ENCODE measurements at places on chromosomes 7 and 10.
A peak's percentile ranks its signal among the peaks of the same experiment; 100 is the strongest.

- no peak for DNase-seq
Observed at GRCh38 chr10:78475437-78475836, 441.8 kb downstream of the RPS24 start.

GRCh38 chr10:77308084-77308732 lies 329.4 kb downstream of the KCNMA1 start:
- no peak for DNase-seq

DNA sequence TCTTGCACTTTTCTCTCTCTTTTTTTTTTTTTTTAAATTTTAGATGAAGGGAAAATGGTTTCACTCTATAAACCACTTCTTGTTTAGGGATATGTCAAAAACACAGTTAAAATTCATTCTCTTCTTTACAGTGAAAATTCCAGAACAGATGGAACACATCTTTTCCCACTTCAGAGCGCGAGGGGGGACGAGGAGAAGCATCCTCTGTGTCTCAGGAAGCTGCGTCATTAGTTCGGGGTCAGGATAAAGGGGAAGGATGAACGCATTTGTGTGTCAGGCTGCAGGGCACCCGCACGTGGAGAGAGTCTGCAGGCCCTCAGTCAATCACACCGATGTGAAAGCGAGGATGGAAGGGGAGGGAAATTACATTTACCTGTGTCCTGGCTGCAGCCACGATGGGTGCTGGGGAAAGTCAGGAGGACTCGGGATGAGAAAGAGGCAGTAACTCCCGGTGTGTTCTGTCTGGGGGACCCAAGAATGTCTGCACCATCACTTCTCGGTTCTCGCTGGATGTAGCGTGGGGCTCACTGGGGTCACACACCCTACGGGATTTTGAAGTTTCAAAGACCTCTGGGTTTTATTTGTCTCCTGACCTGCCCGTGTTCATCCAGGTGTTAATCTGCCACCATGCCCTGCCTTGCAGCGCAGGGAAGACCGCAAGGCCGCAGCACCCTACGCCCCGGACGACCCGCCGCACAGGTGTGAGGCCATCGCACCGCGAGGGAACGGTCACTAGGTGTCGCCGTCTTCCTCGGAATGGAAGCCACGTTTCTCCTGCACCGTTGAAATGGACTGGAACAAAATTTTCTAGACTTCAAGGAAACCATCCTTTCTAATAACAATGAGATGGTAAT lies 66.7 kb upstream of the PITRM1 start:
- peak; percentile 70 for DNase-seq

DNA sequence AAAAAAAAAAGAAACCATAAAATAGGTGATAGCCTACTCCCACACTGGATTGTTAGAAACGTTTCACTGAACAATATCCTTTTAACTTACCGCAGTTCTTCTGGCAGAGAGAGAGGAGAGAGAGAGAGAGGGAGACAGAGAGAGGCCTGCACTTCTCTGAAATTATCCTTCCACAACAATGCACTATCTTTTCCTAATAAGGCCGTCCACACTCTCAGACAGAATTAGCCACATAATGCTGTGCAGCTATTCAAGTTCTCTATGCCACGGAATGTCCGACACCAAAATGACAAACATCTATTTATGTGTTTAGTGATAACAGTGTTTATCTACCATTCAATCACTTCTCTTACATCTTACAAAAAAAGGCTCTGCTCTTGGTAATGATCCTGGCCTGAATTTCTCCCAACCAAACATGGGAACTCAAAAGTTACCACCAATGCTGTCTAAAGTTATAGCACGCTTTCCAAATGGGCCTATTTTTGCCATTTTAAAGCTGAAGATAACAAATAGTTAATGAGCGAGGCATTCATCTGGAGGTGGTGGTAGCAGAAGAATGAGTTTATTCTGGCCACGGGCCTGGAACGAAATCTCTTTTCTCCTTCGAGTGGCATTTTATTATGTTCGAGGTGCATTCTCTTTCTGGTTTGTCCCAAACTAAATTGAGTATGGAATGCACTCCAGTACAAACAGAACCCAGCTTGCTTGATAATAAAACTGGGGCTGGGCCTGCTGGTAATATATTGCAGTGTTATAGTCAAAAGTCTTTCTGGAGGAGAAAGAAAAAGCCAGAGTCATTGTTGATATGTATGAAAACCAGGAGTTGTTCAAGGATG lies 160.2 kb upstream of the SVIL start:
- peak; percentile 54 for DNase-seq

DNA sequence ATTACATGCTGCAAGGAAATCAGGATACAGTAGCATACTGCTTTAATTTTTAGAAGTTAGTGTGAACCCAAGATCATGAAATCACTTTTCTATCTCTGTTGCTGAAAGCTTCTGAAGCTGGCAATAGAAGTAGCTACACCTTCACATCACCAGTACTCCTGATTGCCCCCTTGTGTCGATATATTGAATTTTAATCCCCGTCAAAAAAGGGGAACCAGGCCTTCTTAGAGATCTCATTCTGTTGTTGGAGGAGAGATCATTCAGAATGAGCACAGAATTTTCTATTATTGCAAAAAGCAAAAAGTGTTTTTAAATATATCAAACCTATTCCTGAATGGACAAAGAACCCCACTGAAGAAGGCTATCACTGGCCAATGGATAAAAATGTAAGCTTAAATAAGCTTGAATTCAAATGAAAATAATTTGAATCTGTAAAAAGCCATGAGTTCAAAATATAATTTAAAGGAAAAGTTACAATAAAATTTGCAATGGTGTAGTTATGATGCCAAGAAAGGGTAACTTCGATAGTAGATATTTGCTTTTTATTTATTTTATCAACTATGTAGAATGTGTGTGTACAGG lies 39.7 kb upstream of the TEX47 start:
- DNase-seq, result peak; percentile 19

- no peak for DNase-seq
Observed at GRCh38 chr7:77242068-77242467, 42.4 kb upstream of the FGL2 start.

GRCh38 chr7:11213266-11213665 lies 239.6 kb downstream of the PHF14 start:
- peak; percentile 15 for DNase-seq

DNA sequence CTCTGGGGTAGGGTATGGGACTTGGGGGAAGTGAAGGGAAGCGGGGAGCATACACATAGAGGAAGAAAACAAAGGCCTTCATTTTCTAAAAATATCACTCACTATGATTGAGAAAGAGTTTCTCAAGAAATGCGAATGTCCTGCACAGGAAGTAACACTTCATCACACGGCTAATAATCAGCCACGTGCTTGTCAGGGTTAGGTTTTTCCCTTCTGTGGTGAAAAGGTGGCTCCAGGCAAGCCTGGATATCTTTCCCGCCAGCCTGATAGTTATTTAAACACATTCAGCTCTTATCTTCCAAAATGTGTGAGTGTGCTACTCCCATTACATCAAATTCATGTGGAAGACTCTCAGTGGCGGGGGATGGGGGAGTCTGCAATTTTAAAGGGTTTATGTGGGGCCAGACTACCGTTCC lies 166.4 kb upstream of the ADO start:
- peak; percentile 3 for DNase-seq

DNA sequence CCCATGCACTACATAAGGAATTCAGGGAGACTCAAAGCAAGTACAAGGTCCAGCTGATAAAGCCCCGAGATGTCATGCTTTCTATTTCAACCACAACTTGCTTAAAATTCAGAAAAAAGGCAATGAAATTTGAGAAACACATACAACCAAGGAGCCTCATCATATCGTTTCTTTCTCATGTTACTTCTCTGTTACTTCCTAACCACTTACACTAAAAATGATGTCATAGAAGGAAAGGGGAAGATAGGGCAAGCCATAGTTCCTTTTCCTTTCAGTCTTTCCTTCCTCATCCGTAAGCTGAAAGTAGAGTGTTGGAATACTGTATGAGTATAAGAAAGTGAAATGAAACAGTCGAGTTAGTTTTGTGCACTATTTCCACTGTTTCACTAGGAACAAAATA lies 27.9 kb upstream of the CDK14 start:
- peak; percentile 30 for DNase-seq

- peak; percentile 83 for DNase-seq
Observed at GRCh38 chr10:18044976-18045720, 93.4 kb downstream of the SLC39A12 start.

GRCh38 chr10:14612873-14613587 lies 161.7 kb downstream of the FAM107B start:
- no peak for DNase-seq

- no peak for DNase-seq
Observed at GRCh38 chr10:78764846-78765430, 303.8 kb upstream of the ZMIZ1 start.

DNA sequence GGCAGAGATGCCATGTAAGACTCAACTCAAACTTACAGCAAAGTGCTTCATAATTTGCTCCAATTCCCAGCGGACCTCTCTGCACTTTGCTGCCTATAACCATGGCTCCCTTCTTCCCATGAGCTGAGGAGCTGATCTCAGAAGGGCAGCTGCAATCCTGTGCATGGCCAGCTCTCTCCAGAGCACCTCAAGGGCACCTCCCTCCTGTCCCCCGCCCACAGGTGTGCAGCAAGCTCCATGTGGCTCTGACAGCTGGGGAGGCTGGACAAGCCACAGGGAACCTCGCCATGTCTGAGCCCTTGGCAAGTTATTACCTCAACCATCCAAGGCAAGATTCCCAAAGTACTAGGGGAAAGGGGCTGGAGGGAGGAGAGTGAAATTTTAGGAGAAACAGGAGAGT lies 61.1 kb upstream of the DDC start:
- no peak for DNase-seq

DNA sequence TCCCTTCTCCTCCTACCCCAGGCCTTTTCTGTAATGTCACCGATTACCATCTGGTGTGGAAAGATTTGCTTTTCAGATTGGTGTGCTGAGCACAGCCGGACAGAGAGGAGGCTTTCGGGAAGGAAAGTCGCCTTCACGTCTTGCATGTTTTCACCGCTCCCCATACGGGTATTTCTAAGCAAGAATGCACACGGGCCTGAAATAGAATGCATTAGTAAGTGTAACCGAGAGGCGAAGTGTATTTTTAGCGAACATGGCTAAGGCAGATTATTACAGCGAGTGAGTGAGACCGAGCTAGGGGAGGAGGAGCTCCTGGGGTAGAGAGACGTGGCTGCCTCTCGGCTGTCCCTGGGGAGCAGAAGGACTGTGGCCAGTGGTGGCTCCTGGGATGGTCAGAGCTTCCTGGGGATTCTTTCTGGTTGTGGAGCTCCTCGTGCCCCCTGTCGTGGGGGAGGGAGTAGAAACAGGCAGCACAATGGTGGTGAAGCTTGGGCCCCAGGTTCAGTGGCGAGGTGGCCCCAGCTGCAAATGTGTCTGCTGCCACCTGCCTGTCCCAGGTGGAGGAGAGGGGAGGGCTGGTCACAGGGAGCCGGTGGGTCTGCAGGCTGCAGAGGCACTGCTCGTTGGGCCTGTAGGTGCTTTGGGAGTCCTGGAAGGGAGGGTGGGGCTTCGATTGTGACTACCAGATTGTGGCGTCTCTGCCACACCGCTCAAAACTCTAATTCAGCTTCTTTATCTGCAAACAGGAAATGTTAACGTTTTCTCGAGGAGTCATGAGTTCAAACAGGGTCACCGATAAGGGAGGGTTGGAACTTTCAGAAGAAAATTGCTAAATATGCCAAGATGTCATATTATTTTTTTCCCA lies 135.8 kb downstream of the CAMK1D start:
- DNase-seq, result no peak

All from adipocyte (in vitro differentiated cells).